ENCODE measurements at places on chromosomes 11 and 22. TPM values are rescaled to one million over a fixed set of nuclear protein-coding genes. Genes with fewer than 3 reads are reported as not detected.

The DNAJB7 gene
- total RNA-seq, result not detected

- DNase-seq, result no peak
Observed at GRCh38 chr11:18790883-18791206, 753 bp downstream of the PTPN5 start.

The MS4A15 gene
- not detected for total RNA-seq

- no peak for DNase-seq
Observed at GRCh38 chr11:20964985-20965384, 295.6 kb downstream of the NELL1 start.

The TPBGL gene
- 0.19 TPM for total RNA-seq

DNA sequence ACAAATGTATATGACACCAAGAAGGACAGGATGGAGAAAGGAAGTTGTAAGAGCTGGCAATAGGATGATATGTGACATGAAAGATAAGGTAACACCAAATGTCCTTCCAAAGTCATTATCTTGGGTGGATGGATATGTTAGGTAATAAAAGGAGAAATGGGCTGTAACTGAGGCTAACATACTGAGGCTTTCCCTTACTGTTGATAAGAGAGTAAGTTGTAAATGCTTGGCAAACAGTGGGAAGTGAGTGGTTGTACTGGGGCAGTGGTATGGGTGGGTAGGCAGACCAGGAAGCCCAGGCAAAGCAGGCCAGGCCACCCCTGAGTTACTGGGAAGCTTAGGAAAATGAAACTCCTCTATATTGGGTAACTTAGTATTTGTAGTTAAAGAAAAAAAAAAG, 73.7 kb downstream of the ARHGAP42 start:
- no peak for DNase-seq

- DNase-seq, result peak; percentile 30
Observed at GRCh38 chr11:73493956-73494598, 103.8 kb downstream of the FAM168A start.

DNA sequence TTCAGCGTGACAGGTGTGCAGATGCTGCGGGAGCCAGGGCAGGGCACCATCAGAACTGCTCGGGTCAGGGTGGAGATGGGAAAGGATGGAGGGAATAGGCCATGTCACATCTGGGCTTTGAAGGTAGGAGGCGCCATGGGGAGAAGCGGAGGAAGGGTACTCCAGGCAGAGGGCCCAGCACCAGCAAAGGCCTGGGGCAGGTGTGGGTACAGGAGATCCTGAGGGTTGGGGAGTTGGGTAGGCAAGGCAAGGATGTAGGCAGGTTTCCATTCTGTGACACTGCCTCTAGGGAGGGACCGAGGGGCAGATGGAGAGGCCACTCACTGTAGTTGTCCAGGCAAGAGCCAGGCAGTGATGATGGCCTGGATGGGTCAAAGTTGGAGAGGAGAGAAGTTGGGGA, 8.5 kb downstream of the EMID1 start:
- DNase-seq, result no peak

All from Caco-2 (cell line).